ENCODE measurements at places on chromosomes 12 and 14. TPM values are rescaled to one million over a fixed set of nuclear protein-coding genes. Genes with fewer than 3 reads are reported as not detected.

The HSP90AA1 gene
- 213 TPM for total RNA-seq

DNA sequence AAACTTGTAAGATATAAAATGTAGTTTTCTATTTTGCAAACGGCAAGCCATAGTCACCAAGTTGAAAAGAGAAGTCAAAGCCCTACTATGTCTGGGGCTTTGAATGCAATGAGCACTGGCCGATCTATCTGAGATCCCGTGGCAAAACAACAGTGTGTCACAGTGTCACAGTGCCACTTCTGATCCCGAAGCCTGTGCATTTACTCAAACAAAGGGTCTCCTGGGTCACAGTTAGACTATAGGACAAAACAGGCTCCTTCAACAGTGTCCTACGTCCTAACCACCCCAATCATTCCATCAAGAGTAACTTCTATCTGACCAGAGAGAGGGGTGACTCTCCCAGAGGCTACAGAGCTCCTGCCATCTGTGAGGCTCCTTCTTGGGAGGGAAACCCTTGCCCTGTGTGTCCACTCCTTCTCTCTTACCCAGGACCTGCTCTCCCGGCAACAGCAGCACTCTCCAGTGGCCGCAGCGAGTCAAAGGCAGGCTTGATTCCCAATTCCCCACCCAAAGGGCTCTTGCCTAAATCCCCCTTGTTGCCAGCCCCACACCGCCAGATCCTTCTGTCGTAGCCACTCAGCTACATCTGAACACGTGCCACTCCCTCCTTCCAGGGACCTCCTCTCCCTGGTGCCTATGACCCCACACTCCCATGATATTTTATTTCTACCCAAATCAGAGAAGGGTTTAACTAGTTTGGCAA, 14.0 kb upstream of the SELPLG start:
- H3K27me3 ChIP-seq = no peaks in the 10 kb centered on the region
- H3K36me3 ChIP-seq = peaks cover 79% of the 10 kb centered on the region
- H3K27ac ChIP-seq = no peak overlapping the region
- peaks cover 38% of the 10 kb centered on the region for H3K4me1 ChIP-seq
- H3K4me3 ChIP-seq = no peak overlapping the region
- no peak for DNase-seq

GRCh38 chr14:77025744-77026165, 2.8 kb downstream of the IRF2BPL start:
- H3K4me3 ChIP-seq = peak overlapping the region; percentile 71
- H3K4me1 ChIP-seq = peaks cover 58% of the 10 kb centered on the region
- H3K36me3 ChIP-seq = peaks cover 12% of the 10 kb centered on the region
- H3K27ac ChIP-seq = peak overlapping the region; percentile 100

DNA sequence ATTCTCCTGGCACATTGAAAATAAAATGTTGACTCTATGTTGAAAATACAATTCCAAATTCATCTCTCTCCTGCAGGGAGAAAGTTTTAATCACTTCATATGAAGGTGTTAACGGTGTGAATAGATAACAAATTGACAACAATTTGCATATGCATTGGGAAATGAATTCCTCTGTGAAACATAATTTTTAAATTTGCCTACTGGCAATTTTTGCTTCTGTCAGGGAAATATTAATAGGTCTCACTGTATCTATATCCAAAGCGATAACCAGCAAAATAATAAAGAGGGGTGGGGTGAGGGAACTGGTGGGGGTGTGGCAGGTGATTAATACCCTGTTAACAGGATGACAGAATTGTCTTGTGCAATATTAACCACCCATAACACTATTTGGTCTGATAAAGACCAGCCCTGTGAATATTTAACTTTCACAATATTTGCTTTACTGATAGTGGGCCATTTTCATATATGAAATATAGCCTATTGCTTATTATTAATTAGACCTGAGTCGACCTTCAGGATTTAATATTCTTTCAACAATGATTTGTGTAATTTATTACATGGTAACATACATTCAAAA, 239.0 kb upstream of the SSTR1 start:
- no peaks in the 10 kb centered on the region for H3K36me3 ChIP-seq
- DNase-seq = no peak
- no peak overlapping the region for H3K27ac ChIP-seq
- H3K4me3 ChIP-seq = no peak overlapping the region

The HOXC6 gene
- not detected for total RNA-seq

GRCh38 chr12:105939181-105939721, 199.5 kb downstream of the NUAK1 start:
- H3K4me1 ChIP-seq = peaks cover 3% of the 10 kb centered on the region
- H3K36me3 ChIP-seq = no peaks in the 10 kb centered on the region
- no peaks in the 10 kb centered on the region for H3K27me3 ChIP-seq
- H3K27ac ChIP-seq = no peak overlapping the region
- H3K4me3 ChIP-seq = no peak overlapping the region

DNA sequence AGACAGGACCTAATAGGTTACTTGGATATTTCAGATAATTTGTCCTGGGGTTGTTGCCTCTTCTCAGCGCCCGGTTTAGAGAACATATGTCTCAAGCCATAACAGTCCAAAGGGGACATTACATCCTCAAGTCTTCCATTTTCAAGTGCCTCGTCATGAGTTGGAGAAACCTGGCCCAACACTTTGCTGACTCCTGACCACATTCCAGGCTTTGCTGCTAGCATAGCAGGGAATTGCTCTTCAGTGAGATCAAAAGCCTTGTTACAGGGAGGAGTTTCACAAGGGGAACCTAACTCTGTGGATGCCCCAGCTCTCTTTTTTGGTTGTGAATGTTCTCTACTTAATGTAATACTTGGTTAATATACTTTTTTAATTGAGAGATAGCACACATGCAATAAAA, 8.2 kb upstream of the MMP19 start:
- H3K4me3 ChIP-seq = no peak overlapping the region
- H3K4me1 ChIP-seq = peaks cover 5% of the 10 kb centered on the region
- H3K27me3 ChIP-seq = no peaks in the 10 kb centered on the region
- no peak overlapping the region for H3K27ac ChIP-seq
- DNase-seq = no peak

DNA sequence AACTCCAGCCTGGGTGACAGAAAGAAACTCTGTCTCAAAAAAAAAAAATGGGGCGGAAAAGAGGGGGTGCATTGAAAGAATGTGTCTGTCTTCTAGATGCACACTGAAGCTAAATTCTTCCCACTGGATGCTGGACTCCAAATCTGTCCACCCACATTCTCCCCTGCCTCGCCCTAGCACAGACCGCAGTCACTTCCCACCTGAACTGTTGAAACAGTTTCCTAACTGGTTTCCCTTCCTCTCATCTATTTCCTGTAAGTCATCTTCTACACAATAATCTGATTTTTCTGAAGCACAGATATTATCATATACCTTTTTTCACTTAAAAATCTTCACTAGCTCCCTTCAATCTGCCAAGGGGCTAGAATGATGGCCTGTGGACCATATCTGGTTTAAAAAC, 1.5 kb upstream of the HCAR1 start:
- H3K27me3 ChIP-seq = peaks cover 5% of the 10 kb centered on the region
- no peaks in the 10 kb centered on the region for H3K36me3 ChIP-seq
- DNase-seq = no peak
- no peak overlapping the region for H3K4me3 ChIP-seq

DNA sequence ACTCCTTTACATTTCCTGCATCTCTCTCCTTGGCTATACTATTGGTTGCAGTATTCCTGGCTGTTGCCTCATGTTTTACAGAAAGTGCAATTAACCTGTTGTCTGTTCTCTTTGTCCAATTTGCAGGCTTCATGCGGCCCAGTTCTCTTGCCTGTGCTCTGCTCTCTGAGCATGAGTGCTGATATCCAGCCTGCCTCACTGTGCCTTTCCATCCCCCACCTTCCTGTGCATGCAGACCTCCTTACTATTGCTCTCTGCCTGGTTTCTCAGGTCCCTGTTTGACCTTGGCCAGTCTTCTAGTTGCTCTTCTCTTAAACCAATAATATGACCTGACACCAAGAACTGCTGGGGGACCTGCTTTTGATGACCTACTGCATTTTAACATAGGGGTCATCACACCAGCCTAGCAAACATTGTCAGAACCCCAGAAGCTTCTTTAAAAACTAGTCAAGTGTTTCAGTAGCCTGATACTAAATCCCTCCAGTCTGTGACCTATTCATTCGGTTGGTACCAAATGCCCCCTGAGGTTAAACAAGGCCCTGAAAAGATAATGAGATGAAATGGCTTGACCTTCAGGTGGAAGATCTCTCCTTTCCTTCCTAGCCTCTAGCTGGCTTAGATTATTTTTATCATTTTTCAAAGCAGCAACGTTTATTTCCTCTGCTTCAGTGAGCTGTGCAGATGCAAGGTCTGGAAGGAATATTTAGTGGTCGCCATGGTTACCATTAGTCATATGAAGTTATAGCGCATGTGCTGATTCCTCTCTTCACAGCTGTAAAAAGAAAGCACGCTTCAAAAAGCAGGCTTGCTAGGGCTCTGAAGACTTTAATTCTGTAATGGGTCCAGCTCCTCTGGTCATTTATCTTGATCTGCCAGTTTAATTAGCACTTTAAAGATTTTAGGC, 216.5 kb downstream of the PHLDA1 start:
- no peak overlapping the region for H3K4me3 ChIP-seq
- DNase-seq = no peak
- H3K27me3 ChIP-seq = no peaks in the 10 kb centered on the region
- H3K4me1 ChIP-seq = no peaks in the 10 kb centered on the region
- H3K36me3 ChIP-seq = no peaks in the 10 kb centered on the region

The ACRBP gene
- 2.2 TPM for total RNA-seq

DNA sequence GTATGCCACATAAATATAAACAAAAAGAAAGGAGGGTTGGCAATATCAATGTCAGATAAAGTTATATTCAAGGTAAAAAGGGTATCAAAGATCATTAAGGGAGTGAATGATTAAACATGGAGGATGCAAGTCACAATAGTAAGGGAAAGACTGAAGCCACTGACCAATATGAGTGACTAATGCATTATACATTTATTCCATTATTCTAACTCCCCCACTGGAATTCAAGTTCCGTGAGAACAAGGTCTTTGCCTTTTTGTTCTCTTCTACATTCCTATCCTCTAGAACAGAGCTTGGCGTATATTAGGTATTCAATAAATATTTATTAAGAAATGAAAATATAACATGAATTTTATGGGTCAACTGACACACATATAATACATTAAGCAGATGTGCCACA, 30.7 kb downstream of the MAP4K5 start:
- no peak overlapping the region for H3K4me3 ChIP-seq
- no peak overlapping the region for H3K27ac ChIP-seq
- no peaks in the 10 kb centered on the region for H3K27me3 ChIP-seq
- no peaks in the 10 kb centered on the region for H3K4me1 ChIP-seq
- no peak for DNase-seq

The AHNAK2 gene
- total RNA-seq = 117 TPM

Measured in stomach (tissue), 19 donors.